ENCODE measurements at places on chromosomes 12 and 14. TPM values are rescaled to one million over a fixed set of nuclear protein-coding genes. Genes with fewer than 3 reads are reported as not detected.

AHNAK2 gene
- polyA plus RNA-seq = 46.5 TPM

MEG3 gene
- polyA plus RNA-seq = 56.7 TPM

FAM161B gene
- polyA plus RNA-seq = 1.9 TPM

- DNase-seq = no peak
Observed at GRCh38 chr14:86739761-86740160, 1209.8 kb downstream of the FLRT2 start.

DNA sequence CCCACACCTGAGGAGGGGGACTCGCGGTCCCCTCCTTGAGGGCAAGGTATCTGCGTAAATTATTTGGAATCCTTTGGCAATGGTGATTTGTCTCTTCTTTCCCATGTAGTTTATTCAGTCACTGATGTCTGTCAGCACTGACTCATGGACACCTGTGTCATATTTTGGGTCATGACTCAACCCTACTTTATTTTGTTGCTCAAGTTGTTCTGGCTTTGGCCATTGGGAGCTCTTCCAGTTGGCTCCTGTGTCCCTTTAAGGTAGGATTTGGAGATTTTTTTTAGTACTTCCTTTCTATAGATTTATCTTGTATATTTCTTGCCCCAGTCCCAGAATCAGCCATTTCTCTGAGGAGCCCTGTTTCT is 47.4 kb upstream of the C14orf180 start:
- no peak for DNase-seq

- DNase-seq = no peak
Observed at GRCh38 chr12:131711551-131712205, 788 bp downstream of the SFSWAP start.

DNA sequence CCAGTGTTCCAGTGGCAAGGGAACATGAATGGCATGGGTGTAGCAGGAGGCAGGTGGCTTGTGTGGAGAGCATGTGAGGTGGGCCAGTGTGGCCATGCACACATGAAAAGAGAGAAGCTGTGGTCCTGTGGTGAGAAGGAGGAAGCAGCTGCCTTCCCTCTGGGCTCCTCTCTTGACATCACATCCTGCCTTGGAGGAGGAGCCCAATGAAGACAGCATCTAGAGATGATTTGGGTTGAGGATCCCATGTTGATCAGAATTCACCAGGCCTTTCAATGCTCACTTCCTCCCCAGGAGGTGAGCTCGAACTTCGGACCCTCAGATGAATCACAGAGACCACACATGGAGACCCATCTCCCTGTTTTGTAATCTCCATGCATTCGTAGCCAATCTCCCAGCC is 82.6 kb downstream of the LRRC74A start:
- DNase-seq = no peak

All from A549 (cell line).